Iris pigment epithelial cell (primary cell): ENCODE measurements at places on chromosomes 4 and X.
A peak's percentile ranks its signal among the peaks of the same experiment; 100 is the strongest.

DNA sequence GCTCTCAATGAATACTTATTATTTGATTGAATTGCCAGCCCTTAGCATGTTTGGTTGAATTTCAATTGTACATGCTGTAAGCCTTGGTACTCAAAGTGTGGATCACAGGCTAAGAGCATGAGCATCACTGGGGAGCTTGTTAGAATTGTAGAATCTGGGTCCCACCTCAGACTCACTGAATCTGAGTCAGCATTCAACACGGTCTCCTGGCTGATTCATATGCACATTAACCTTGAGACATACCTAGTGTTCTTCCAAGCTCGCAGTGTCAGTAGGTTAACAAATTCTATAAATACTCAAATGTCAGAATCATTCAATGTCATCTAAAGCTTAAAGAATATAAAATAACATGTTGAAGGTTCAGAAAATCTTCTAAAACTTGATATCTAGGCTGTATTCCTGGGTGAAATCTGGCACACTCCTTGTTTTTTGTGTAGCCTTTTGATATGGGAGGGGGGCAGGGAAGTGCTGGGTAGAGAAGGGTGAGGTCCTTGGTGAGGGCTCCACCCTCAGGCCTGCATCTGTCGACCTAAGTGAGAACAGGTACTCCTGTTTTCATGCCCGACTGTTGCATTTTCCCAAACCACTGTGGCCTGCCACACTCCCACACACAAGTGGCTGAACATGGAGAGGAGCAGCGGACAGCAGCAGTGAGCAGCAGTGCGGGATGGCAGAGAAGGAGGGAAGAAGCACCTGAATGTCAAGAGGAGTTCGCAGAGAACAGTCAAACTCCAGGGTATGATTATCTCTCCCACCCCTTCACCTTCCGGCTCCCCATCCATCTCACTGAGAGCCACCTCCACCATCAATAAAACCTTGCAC, 529.6 kb upstream of the IGFBP7 start:
- DNase-seq: no peak

GRCh38 chr4:41734371-41734770, 14.2 kb downstream of the PHOX2B start:
- DNase-seq: no peak

- DNase-seq: no peak
These were observed 567.6 kb upstream of the SLIT2 start for GRCh38 chr4:19684084-19684483.

GRCh38 chr4:21605006-21605405, 343.6 kb downstream of the KCNIP4 start:
- no peak for DNase-seq

DNA sequence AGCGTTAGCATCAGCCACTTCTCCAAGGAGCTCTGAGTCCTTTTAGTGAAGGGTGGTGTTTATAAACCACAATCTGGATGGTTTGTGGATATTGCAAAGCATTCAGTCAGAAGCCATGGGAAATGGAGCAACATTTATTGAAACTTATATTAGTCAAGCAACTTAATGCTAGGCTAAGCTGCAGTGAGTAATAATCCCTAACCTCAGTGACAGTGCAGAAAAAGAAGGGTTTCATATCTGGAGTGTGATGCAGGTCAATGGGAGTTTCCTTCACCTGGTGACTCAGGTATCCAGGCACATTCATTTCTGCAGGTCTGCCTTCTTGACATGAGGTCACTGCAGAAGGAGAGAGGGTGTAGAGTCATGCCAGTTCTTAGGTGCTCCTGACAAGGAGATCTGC, 10.4 kb upstream of the DRD5 start:
- no peak for DNase-seq

GRCh38 chr4:169160825-169161224, 109.9 kb downstream of the SH3RF1 start:
- peak; percentile 32 for DNase-seq

DNA sequence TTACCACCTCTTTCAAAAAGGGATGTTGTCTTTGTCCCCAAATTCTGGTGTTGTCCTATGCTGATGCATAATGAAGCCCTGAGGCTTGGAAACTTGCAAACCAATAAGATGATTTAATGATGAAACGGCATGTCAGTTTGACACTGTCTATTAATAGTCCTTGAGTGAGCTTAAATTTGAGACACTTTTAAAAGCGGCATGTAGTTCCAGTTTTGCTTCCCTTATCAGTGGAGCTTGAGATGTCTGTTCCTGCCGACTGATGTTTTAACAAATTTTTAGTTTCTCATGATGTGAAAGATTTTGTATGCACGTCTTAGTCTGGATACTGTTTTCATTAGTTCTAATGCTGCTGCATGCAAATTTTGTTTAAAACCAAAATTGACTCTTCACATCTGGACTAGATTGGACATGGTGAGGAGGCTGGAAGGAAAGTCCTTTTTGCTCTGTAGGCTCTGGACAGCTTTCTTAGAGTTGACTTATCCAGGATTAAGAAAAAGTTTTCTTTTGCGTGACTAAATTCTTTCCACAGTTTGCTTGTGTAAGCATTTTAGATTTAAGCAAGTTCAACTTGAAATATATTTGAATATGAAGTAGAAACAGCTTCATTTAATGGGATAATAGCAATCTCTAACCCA, 11.7 kb downstream of the C1GALT1C1 start:
- no peak for DNase-seq

GRCh38 chrX:31423609-31424189, 351.9 kb upstream of the FTHL17 start:
- peak; percentile 60 for DNase-seq

DNA sequence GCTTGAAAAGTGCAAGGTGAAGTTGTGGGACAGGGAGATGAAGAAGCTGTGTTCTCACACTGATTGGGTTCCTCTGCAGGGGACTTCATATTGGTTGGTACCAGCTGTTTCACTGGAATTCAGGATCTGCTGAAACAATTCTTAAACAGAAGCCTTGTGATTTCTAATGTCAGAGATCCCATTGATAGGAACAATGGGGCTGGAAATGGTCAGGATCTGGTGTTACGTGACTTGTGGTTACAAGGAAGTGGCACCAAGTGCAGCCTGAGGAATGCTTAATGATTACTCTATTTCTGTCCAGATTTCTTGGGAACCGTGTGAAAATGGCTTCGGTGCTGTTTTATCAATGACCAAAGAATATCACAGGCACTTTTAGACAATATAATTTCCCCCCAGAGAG, 68.1 kb downstream of the MOSPD2 start:
- DNase-seq: no peak

GRCh38 chr4:86822136-86822535, 27.0 kb downstream of the SLC10A6 start:
- DNase-seq: peak; percentile 27

DNA sequence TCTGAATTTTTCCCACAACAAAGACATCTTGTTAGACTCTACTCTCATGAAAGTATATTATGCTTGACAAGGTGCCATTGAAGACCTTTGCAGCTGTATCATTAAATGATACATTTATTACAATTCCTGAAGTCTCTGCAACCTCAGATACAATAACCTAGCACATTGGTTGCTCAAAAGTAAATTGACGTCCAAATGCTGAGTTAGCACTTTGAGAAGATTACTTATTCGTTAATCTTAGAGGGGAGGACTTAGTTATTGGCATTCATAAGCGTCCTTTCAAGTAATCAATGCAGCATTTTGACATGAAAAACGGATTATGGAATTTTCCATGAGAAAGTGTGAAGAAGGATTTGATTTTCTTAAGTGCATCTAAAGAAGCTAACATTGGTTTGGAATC, 151.6 kb downstream of the ARSF start:
- DNase-seq: no peak

DNA sequence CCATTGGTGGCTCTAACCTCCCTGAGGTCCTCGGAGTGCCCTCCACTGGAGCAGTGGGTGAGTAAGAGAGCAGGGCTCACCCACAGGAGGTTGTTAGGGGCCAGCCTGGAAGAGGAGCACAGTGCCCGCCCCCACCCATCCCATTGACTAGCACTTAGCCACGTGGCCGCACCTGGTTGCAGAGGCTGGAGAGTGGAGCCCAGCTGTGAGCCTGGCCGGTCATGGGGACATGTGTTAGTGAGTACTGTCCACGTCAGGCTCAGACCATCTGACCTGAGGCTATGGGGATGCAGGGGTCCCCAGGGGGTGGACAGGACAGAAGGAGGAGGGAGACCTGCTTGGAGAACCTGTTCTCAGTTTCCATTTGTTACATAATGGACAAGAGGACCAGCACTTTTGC, 1.4 kb upstream of the MAN2B2 start:
- DNase-seq: no peak

DNA sequence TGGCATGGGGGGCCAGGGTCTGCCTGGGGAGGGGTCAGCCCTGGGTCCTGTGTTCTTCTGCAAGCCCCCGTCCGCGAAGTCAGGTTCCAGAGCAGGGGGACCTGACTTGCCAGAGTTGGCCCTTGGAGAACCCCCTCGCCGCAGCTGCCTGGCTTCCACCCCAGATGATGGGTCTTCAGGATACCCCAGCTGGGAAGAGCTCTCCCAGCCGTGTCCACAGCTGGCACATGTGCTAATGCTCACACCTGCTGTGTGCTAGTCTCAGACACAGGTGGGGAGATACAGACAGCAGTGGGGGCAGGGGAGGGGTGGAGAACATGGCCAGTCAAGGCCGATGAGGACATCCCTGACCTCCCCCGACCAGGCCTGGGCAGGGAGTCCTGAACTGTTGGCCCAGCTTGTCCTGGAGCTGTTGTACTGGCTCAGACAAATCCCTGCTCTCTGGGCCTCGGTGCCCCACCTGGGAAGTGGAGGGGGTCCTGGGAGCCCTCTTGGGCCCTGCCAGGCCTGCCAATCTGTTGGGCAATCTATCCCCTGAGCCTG, 3.5 kb downstream of the ADRA2C start:
- DNase-seq: no peak

- no peak for DNase-seq
These were observed 423.3 kb upstream of the TENM3 start for GRCh38 chr4:181819946-181820345.

DNA sequence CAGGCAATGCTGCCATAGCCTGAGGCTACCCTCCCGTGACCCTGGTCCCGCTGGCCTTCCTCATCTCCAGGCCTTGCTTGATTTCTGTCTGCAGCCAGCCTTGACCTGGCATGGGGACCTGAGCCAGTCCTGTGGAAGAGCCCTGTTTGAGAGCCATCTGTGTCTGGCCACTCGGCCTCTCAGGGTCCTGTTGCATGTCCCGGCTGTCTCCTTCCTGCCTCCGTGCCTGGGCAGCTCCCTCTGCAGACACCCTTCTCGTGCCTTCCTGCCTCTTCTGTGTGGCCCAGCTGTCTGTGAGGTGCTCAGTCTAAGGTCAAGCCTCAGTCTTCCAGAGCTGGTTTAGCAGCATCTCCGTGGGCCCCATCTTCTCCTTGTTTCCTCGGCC, 108.4 kb downstream of the SORCS2 start:
- DNase-seq: no peak

- DNase-seq: no peak
These were observed 23.4 kb upstream of the RHOH start for GRCh38 chr4:40173470-40173875.

DNA sequence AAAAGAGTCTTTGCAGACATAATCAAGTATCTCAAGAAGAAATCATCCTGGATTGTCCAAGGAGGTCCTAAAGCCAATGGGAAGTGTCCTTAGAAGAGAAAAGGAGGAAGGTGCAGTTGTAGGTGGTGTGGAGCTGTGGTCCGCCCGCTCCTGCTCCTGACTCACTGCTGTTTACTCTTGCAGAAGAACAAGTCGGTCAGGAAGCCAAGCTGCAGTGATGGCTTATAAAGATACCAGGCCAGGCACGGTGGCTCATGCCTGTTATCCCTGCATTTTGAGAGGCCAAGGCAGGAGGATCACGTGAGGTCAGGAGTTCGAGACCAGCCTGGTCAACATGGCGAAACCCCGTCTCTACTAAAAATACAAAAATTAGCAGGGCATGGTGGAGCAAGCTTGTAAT, 66.4 kb upstream of the ATP6AP2 start:
- DNase-seq: peak; percentile 48
